ENCODE measurements at places on chromosomes 3 and 15.

- no peak for DNase-seq
Measured at GRCh38 chr3:121896823-121897222, 2.6 kb downstream of the SLC15A2 start.

GRCh38 chr3:187848401-187848800, 103.1 kb upstream of the BCL6 start:
- no peak for DNase-seq

- DNase-seq, result no peak
Measured at GRCh38 chr3:121943431-121943830, 49.2 kb downstream of the SLC15A2 start.

GRCh38 chr3:105878061-105878460, 9.2 kb upstream of the CBLB start:
- DNase-seq, result no peak

DNA sequence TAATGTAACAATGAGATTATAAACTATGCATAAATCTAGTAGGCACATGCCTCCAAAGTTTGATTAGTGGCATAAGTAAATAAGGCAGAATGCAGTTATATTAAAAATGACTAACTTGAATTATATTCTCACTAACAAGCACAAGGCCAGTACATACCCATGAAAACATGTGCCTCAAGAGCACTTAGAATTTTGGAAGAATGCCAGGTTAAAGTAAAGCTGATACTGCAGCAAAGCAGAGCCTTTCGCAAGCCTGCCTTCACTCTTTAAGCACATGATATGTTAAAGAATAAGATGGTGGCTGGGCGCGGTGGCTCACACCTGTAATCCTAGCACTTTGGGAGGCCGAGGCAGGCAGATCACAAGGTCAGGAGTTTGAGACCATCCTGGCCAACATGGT, 49.0 kb downstream of the KBTBD12 start:
- no peak for DNase-seq

DNA sequence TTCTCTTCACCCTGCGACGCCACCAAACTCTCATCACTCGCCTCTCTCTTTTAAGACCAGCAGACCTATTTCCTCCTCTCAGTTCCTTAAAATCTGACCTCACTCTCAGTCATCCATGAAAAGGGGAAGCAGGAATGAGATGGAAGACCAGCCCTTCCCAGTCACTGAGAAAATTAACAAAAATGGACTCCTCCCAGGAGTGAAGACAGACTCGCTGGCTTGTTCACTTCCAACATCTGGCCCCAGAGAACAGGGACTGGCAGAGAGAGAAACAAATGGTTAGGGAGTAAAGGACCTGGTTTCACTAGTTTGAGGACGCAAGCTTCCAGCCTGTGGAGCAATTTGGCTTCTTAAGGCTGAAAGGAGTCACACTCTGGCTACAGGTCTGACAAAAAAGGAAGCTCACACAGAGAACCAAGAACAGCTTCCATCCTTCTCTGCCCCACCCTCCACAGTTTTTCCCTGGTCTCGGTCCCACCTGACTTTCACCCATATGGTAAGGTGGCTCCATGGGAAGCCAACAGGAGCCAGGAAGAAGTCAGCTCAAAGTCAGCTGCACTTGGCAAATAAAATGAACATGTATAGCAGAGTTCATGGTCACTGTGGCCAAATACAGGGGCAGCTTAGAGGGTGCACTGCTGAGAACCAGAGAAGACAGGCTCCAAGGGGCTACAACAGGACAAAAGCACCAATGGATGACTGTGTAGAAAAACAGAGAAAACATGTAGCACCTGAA, 57.2 kb downstream of the ITGB5 start:
- DNase-seq, result no peak

DNA sequence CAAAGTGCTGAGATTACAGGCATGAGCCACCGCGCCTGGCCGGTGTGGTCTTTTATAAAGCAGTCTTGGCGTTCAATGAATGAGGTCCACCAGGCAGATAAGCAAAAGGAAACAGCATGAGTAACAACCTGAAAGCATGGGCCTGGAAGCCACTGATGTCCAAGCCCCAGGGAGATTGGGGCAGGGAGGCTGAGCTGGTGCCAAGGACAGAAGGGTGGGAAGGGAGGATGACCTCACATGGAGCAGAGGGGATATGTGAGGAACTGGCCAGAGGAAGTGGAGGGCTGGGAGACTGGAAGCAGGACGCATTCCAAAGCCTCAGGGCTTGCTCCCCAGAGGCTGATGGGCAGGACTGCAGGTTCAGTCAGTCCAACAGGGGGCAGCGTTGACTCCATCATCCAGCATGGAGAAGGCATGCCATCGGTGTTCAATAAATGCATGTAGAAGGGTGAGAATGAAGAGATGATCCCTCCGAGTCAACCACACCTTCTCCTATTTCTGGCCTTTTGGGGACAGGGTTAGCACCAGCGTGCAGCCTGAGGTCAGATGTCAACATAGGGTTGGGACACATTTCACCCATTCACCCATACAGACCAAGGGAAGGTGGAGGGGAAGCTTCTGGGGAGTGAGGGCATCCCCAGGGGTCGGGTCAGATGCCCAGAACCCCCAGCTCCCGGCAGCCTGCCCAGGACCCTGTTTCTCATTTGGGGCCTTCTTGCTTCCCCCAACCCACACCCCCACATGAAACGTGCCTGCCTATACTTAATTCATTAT, 14.8 kb downstream of the MYL3 start:
- no peak for DNase-seq

DNA sequence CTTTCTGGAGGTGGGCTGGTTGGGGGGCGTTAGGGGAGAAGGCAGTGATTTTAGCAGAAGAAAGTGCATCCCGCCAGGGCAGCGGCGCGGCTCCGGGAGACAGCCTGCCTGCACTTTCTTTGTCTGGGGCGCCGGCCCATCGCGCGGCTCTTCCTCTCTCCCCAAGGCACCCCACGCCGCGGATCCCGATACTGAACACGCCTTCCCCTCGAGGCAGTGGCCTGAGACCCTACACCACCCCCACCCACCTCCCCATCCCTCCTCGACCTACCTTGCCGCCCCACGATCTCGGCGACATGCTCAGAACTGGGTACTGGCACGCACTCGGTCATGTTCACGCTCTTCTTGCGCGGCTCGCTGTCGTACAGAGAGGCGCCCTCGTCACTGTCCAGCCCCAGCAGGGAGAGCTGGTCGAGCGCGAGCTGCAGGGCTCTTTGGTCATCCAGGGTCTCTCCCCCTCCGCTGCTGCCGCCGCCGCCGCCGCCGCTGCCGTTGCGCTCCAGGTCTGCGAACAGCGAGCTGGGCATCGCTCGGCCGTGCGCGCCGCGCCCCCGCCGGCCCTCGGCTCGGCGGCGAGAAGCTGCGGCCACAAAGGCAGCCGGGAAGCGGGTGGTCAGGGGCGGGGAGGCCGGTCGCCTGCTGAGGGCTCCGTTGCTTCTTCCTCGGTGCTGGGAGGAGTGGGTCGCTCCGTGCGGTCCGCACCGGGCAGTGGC, 483 bp downstream of the MEX3B start:
- peak; percentile 38 for DNase-seq

DNA sequence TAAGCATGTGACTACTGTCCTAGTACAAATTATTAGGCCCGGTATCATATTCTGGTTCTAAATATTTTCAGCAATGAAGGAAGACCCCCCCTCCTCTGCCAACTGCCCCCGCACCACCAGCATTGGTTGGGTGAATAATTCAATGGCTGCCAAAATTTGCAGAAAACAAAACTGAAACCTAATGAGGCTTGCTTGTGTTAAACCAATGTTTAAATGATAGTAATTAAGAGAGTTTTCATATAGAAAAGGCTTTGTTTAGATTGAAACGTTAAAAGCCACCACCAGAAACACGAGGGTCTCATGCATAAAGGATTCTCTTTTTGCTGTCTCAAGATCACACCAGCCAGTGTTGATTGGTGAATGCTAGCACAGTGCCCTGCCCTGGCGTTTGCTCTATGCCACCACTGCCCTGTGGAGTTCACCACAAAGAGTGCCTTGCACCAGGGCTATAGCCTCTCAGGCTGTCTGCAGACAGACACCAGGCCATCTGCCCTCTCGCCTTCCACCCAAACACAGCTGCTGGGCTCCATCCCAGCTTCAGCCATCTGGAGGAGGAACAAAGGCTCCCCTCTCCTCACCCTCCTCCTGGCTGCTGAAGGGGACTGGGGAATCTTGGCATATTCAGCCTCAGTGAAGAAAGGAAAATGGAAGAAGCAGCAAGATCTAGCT, 200.3 kb upstream of the PFN2 start:
- DNase-seq, result no peak

GRCh38 chr3:69986419-69986818, 13.1 kb upstream of the SAMMSON start:
- no peak for DNase-seq

- DNase-seq, result no peak
Measured at GRCh38 chr3:139909811-139910210, 25.2 kb upstream of the CLSTN2 start.

- DNase-seq, result no peak
Measured at GRCh38 chr3:117665296-117665695, 955.7 kb downstream of the TUSC7 start.

- no peak for DNase-seq
Measured at GRCh38 chr3:127990051-127990450, 62.2 kb upstream of the SEC61A1 start.

DNA sequence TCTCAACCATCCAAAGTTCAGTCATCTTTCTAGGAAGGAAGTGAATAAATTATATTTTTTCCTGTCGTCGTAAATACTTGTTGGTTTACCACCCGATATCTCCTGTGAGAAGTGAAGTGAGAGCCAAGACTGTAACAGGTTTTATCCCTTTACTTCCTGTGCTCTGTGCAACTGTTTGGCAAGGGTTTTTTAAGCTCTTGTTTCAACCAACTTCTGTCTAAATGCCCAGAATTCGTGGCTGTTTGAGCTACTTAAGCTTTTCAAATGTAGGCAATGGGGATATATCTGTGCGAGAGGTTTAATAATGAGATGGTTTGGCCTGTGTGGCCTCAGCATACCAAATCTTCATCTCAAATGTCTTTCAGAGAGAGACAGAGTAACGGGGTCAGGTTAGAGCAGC, 134.7 kb downstream of the LRTM1 start:
- DNase-seq, result no peak

GRCh38 chr3:183202004-183202722, 39.6 kb upstream of the LAMP3 start:
- DNase-seq, result no peak

DNA sequence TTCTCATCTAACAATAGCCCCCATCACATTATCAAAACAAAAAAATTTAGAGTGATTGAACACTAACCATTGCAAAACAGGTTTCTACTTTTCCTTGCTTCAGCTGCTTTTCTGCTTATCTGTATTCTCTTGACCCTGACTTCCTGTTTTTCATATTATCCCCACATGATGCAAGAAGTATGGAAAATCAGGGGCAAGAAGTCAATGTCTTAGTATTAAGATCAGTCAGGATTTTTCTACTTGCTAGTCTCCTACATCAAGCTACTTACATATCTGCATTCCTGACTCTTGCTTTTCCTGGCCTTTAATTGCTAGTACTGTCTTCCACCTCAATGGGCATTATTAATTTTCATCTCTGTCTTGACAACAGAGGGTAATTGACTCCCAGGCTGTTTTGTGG, 300.2 kb downstream of the OTOL1 start:
- DNase-seq, result no peak

- no peak for DNase-seq
Measured at GRCh38 chr15:52790169-52790708, at the start of gene ONECUT1. TSS of gene ONECUT1 (minus strand) at chr15:52790336. CDS start at chr15:52789884, 452 bp downstream.
